Suppressor macrophage treated with lipopolysaccharide for 4 hours (primary cell): ENCODE measurements at places on chromosomes 6 and 20.

DNA sequence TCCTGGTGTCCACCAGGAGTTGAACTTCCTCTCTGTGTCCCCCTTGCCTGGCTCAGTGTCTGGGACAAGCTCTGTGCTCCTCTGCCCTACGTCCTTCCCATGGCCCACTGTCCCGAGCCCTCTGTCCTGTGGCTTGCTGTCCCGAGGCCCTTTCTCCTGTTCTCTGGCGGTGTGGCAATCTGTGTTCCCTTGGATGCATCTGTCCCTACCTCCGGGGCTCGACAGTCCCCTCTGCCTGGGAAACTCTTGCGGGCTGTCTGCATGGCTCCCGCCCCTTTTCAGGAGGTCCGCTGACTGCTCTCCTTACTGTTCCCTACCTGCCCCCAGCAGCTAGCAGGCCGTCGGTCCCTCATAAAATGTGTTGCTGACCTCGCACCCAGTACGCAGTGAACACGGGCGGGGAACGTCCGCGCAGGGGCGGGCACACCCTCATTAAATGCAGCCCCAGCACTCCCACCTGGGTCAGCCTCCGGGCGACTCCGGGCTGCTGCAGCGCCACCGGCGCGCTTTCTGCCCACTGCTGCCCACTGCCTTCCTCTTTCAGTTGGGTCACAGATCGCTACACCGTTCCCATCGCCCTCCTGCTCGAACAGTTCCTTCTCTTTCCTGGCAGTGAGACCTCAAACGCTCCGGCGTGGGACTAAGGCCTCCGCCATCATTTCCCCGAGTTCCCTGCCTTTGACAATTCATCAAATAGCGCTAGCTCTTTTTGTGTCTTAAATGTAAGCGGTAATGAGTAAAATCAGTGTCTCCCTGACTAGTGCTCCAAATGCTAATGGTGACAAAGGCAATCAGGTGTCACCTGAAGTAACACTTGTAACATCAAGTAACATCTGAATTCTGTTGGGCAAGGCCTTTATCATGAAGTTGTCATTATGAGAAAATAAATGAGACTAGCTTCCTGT lies 60.5 kb downstream of the RSPH3 start:
- peak; percentile 61 for DNase-seq

GRCh38 chr6:1201547-1202200 lies 110.2 kb upstream of the FOXQ1 start:
- DNase-seq, result no peak

- DNase-seq, result peak; percentile 52
Measured at GRCh38 chr6:89385156-89385667, 26.9 kb downstream of the RRAGD start.

DNA sequence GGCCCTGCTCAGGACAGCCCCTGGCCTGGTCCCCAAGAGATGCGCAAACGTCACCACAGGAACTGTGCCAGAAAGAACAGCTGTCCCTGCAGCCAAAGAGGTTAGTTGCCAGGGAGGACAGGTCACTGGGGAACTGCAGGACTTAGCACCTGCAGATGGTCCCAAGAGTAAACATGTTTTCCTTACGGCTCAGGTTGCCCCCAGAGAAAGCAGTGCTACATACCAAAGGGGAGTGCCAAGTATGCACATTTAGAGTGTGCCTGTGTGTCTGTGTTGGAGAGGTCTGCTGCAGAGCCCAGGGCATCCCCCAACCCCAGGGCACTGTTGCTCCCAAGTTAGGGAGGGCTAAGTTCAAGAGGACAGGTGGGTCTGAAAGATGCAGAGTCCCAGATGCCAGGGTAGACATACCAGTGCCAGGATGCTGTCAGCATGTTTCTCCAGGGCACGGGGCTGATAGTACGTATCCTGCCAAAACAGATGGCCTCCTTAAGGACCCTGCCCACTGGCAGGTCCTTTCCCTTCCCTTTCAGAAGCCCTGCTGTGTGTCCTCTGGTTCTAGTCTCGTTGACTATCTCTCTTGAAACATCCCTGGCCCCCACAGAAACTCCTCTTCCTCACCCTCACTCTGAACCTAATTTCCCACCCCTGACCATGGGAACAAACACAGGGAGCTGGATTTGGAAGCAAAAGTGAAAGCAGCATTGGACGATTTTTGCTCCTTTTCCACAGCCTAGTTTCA lies 1.3 kb downstream of the ABHD16A start:
- DNase-seq, result peak; percentile 55

DNA sequence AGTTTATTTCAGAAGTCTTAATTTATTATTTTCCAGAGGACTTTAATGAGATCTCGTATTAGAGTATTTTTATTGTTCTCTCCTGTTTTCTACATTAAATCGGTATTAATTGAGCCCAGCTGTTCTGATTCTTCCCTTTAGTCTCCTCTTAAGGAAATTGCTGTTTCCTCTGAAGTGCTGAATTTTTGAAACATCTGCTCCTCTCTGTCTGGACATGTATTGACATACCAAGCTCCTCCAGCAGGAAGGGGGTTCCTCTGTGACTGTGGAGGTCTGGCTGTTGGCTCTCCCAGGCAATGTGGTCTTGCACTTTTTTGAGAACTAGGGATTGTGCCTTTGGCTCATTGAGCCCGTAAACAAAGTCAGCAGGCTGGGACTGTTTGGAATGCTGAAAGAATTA lies 74.9 kb downstream of the MAP3K4 start:
- no peak for DNase-seq

GRCh38 chr6:50842446-50842845 lies 23.8 kb downstream of the TFAP2B start:
- no peak for DNase-seq

DNA sequence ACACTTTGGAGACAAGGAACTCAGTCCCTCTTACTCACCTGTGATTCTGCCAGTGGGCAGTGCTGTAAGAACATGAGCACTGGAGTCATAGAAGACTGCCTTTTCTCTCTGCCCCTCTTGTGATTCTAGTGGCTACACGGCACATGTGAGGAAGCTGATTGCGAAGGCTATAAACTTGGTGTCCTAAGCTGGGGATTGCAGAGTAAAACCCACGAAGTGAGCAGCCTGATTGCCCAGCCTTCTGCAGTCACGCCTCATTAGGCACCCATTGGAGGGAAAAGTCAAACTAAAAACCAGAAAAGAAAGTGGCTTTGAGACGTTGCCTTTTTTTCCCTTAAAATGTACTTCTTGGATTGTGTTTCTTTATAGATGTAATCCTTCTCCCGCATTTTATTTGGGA lies 748.4 kb upstream of the CHD6 start:
- DNase-seq, result no peak

- no peak for DNase-seq
Measured at GRCh38 chr6:154938221-154938580, 56.9 kb upstream of the TIAM2 start.
